ENCODE measurements at places on chromosomes 11 and 22.

GRCh38 chr11:31801298-31801702 is 9.8 kb downstream of the PAX6 start:
- no peak for DNase-seq

- no peak for DNase-seq
Observed at GRCh38 chr11:74776546-74776945, 27.9 kb downstream of the RNF169 start.

GRCh38 chr11:26613759-26614158 is 41.7 kb upstream of the MUC15 start:
- DNase-seq: no peak

- DNase-seq: no peak
Observed at GRCh38 chr22:25774575-25775026, 32.6 kb downstream of the MYO18B start.

GRCh38 chr22:49522582-49523373 is 304.9 kb downstream of the BRD1 start:
- no peak for DNase-seq

GRCh38 chr11:103727262-103727661 is 309.2 kb upstream of the DDI1 start:
- DNase-seq: no peak

- DNase-seq: no peak
Observed at GRCh38 chr11:108313444-108313843, 90.6 kb downstream of the ATM start.

GRCh38 chr22:41909310-41910049 is 5.4 kb downstream of the SHISA8 start:
- DNase-seq: no peak

All from stimulated activated CD4-positive, alpha-beta T cell treated with anti-CD3 and anti-CD28 coated beads, Interleukin-15, amount 100 ng/mL, for 24 hours (primary cell).